ENCODE measurements at places on chromosomes 12 and 14.

DNA sequence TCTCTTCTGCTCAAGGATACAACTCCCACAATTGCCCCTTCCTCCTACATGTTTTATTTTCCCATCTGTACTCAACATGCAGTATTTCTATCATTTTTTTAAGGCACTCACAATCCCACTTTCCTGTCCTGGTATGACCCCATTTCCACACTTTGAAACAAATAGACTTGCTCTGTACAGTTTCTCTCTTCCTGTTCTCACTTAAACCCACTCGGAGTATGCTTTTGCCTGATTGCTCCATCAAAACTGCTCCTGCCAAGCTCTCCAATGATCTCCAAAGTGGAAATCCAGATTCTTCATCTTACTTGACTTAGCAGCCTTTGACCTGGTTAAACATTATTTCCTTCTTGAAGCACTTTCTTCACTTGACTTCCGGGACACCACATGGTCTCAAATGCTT lies 384.5 kb downstream of the SEC23A start:
- no peak for DNase-seq

DNA sequence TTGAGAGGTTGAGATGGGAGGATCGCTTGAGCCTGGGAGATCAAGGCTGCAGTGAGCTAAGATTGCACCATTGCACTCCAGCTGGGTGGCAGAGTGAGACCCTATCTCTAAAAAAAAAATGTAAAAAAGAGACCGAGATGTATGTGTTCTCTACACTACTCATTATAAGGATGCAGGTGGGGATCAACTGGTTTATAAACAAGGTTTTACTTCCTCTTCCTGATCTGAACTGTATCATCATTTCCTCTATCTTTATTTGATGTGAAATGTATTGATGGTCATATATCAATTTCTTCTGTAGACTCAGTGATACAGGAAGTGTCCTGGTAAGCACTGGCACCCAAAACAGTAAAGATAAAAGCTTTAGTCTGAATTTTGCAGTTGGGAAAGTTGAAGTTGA lies 20.1 kb upstream of the USP44 start:
- no peak for DNase-seq

GRCh38 chr14:99820702-99821331 lies 27.6 kb downstream of the EML1 start:
- no peak for DNase-seq

DNA sequence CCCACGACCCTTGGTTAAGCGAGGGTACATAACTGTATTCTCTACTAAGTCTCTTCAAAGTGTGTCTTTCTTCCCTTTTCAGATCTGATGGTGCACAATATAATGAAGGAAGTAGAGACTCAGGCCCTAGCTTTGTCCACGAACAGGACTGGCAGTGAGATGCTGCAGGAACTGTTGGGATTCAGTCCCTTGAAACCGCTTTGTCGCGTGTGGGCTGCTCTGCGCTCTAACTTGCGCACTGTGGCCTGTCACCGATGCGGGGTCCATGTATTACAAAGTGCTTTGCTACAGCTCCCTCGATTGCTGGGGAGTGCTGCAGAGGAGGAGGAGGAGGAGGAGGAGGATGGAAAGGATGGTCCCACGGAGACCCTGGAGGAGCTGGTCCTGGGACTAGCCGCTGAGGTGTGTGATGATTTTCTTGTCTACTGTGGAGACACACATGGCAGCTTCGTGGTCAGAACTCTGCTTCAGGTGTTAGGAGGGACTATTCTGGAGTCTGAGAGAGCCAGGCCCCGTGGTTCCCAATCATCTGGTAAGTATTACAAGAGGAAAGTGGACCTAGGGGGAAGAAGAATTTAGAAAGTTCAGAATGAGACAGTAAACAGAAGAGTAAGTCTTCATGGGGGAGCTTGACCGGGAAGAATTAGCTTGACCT lies 803 bp downstream of the NOP9 start:
- no peak for DNase-seq

GRCh38 chr14:24431569-24432258 lies 2.0 kb downstream of the KHNYN start:
- peak; percentile 82 for DNase-seq

DNA sequence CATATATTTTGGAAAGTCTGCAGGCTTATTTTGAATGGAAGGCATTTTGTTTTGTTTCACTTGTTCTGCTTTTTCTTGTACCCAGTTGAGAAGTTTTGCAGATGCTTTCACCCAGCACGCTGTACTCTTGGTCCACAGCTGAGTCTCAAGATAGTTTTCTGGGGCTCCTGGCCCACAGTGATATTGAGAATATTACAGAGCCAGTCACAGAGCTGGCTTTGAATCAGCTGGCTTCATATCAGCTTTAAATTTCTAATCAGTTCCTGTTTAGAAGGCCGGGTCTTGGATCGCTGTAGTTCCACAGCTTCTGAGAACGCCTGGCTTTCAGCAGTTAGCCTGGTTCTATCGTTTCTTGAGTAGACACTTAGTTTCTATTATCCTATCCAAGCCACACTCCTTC lies 32.5 kb upstream of the PARP11 start:
- DNase-seq: no peak

GRCh38 chr12:32644431-32644830 lies 34.7 kb upstream of the DNM1L start:
- no peak for DNase-seq
